ENCODE measurements at places on chromosomes 12 and 14.

GRCh38 chr12:124872068-124872719, 8.5 kb upstream of the SCARB1 start:
- DNase-seq, result no peak

DNA sequence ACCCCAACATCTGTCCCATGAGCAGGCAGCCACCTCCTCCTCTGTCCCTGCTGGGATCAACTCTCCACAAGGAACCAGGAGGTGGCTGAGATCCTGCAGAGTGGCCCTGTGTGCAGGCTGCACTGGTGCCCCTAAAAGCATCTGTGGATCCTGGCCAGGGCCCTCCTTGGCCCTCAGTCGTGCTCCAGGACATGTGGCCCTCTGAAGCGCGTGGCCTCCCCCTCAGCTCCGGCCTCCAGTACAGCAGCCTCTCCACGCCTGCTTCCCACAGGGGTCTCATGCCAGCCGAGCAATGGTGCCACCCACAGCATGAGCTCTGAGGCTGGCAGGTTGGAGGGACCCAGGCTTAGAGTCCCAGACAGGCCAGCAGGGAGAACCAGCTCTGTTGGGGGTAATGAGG, 77.4 kb upstream of the NOS1 start:
- DNase-seq, result no peak

DNA sequence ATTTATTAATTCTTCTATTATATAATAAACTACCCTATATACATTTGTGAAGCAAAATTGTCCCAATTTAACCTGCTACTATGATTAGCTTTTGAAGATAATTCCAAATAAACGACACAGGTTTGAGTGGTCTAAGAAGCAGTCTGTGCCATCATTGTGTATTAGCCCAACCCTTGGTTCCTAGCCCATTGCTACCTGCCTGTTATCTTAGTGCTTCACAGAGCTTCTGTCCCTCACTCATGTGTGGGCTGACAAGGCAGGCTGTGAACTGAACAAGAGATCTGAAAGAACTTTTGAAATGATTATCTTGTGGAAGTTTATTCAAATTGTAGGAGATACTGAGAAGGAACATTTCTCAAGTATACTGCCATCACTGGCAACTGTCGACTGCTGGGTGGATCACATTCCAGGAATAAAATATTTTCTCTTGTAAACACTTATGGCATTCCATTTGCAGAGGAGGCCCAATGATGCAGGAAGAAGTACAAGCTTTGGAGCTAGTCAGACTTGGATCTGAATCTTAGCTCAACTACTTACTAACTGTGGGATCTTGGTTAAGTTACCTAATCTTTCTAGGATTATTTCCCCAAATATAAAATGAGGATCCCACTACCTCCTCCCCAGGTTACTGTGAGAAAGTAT, 7.8 kb upstream of the MTERF2 start:
- no peak for DNase-seq

DNA sequence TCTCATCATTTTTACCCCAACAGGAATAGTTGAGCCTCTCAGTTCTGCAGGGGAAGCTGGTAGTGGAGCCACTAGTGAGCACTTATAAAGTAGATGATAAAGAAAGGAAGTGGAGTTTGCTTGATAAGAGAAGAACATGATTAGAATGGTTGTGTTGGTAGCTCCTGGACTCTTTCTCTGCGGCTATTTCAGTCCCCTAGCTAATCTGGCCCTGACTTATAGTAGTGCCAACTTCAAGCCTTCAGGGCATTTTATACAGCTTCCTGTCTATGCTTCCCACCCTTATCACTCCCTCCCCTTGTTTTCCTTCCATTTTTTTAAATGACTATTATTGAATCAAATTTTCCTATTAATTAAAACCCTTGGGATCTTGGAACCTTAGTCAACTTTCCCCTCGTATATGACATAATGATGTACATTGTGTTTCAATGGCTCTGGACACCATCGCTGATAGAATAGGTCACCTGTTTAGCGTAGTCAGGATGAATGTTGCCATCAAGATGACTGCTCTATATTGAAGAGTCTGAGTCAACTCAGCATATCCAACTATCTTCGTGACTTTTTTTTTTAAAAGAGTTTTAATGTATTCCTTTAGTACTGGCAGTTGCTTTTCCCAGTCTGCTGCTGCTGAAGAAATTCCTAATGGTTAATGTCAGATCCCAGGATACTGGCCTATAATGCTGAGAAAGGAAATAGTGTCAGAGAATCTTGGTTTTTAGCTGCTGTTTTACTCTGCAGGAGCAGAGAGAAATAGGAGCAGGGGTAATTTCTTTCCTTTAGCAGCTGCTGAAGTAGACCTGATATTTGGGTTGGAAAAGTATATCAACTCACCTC, 16.2 kb upstream of the PCNX1 start:
- no peak for DNase-seq

- no peak for DNase-seq
These were observed 84.7 kb upstream of the HMGA2 start for GRCh38 chr12:65739606-65740005.

DNA sequence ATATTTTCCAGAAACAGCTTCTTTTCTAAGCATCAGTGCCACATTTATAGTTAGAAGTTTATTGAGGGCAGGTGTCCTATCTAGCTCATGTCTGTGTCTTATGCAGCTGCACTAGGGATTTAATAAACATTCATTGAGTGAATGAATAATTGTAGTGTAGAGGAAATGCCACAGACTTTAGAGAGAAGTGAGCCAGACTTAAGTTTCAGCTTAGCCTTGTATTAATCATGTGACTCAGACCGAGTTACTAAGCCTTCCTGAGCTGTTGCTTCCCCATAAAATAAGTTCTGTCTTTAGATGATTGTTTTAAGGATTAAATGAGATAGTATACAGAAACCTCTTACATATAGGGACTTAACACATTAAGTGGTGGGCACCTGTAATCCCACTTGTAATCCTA, 236.1 kb upstream of the DDHD1 start:
- DNase-seq, result no peak

GRCh38 chr12:116955382-116956021, 44.8 kb downstream of the FBXW8 start:
- no peak for DNase-seq

- DNase-seq, result no peak
These were observed 77.2 kb downstream of the BAZ1A start for GRCh38 chr14:34797747-34798583.
